Fibroblast of skin of abdomen (primary cell): ENCODE measurements at places on chromosomes 2 and 18.
A peak's percentile ranks its signal among the peaks of the same experiment; 100 is the strongest.

DNA sequence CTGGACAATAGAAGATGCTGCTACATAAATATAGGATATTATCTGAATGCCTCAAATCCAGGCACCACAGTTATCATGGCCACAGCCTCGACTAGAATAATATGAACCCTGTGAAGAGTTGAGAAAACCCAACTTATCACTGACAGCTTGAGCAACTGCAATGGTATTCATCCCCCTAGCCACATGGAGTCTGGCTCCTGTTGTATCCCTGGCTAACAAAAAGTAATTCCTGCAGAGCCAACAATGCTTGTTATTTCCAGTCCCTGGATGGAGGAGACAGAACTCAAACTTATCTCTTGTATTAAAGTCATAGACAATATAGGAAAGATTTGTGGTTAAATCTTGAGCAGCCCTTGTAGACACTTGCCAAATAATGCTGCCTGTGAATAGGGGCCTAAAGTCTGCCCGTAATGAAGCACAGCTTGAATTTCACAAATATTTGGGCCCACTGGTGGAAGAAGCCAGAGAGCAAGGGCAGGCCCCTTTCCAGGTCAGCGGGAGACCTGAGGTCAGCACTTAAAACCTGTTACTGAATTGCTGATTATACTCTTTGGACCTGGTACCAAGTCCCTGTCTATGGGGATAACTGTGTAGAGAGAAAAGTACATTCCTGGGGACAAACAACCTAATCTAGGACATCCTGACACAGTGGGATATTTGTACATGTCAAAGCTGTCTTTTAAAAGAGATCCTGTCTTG, 28.4 kb upstream of the SUCLG1 start:
- peak; percentile 59 for DNase-seq

GRCh38 chr2:105889046-105889445, 144.3 kb downstream of the NCK2 start:
- no peak for DNase-seq

GRCh38 chr2:134504586-134505336, 214.0 kb downstream of the TMEM163 start:
- DNase-seq = no peak

DNA sequence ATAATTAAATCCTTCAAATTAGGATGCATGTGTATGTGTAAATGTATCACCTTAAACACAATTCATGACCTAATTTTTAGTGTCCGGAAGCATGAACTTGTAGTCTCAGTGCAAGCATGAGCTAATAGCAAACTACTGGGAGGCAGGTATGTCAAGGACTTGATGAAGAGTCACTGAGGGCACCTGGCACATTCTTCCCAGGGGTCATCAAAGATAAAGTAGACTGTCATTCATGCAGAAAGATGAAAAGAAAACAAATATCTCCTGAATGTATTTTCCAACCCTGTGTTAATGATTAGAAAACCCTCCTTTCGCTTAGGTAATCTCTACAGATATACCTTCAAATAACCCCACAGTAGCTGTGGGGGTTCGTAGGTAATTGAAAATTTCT, 234.9 kb downstream of the SOCS6 start:
- no peak for DNase-seq

DNA sequence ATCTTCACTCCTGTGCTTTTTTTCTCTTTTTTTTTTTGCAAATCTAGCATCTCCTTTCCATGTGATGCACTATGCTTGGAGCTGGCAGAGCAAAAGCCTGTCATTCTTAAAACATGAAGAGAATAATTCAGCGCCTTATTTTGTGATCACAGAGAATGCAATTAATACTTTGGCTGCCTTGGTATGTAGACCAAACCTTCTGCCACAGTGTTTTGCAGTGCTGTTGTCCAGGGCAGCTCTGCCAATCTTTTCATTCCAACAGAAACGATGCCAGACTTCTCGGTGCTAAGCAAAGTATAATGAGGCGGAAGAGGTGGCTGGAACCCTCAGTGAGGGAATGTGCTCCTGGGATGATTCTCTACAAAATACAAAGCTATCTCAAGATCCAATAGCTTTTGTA, 25.6 kb downstream of the BCL2 start:
- DNase-seq = no peak

DNA sequence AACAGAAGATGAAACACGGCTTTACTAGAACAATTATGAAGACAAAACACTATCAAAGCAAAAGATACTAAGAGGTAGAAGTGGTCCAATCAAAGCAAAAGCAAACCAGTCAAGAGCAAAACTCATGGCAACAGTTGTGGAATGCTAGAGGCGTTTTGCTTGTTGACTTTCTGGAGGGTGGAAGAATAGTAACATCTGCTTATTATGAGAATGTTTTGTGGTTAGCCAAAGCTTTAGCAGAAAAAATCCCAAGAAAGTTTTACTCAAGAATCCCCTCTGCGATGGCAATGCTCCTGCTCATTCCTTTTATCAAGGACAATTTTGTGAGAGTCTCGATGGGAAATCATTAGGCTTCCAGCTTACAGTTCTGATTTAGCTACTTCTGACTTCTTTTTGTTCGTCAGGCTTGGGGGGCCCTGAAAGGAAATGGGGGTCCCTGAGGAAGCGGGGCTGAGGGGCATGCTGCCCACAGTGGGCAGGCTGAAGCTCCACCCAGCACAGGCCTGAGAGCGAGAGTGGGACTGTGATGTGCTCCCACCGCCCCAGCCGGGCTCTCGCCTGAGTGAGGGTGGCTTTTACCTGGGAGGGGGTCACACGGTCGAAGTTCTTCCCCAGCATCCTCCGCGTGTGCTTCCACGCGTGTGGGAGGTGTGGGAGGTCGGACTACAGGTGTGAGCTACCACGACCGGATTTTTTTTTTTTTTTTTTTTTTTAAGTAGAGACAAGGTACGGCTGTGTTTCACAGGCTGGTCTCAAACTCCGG, 49.0 kb upstream of the MC4R start:
- peak; percentile 30 for DNase-seq

DNA sequence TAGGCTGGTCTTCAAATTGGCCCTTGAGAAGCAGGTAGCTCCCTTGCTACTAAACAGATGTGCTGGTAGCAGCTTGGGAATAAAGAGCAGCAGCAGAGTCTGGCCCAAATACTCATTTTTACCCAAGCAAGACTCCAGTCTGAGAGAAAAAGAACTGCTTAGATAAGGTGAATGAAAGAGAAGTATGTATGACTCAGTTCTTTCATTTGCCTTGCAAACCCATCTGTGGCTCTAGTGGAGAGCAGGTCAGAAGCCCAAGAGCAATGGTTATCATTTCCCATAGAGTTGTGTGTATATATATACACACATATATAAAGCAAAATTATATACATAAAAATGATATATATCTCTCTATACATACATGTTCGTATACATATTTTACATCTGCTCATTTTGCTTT, 80.3 kb downstream of the CAMKMT start:
- no peak for DNase-seq

DNA sequence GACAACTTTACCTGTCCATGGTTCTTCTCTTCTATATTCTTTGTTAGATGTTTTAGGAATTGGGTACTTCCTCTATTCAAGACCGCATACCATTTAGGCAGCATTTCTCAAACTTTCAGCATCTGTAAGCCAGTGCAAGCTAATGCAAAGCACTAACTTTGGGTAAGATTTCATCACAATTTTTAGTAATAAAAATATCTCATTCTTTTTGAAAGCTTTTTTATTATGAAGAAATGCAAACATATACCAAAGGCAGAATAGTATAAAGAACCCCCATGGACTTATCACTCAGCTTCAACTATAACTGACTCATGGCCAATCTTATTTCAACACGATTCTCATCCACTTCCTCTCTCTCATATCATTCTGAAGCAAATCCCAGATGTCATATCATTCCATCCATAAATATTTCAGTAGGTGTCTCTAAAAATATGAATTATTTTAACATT, 32.9 kb downstream of the INO80C start:
- DNase-seq = no peak

- no peak for DNase-seq
Observed at GRCh38 chr2:237900891-237901831, 41.7 kb downstream of the RAMP1 start.

DNA sequence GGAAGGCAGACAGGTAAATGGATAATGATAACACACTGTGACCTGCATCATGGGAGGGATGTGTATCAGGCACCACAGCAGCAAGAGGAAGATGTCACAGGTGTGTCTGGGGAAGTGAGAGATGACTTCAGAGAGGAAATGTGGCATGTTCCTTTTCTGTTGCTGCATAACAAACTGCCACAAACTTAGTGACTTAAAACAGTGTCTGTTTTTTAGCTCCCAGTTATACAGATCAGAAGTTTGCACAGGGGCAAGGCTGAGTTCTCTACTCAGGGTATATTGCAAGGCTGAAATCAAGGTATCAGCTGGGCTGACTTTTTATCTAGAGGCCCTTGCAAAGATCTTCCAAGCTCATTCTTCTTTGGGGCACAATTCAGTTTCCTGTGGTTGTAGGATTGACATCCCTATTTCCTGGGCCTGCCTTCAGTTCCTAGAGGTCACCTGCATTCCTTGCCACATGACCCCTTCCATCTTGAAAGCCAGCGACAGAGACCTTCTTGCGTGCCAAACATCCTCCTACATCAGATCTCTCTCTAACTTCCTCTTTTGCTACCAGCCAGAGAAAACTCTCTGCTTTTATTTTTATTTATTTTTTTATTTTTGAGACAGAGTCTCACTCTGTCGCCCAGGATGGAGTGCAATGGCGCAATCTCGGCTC, 2.1 kb upstream of the MAP3K2 start:
- no peak for DNase-seq

DNA sequence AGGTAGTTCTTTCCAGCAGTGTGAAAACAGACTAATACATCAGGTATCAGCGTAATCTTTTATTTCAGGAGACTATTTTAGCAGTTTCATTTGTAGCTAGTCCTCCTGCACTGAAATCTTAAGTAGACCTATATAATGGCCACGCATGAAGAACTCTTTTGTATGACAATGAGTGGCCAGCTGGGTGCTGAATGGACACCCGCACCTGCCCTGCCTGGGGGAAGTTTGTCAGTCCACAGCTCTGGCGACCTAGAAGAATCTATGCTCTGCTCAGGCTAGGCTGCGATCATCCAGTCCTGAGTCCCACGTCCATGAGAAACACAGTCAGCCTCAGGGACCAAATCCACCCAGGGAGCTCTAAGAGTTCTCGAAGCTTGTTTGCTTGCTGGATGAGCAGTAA, 709.2 kb upstream of the ID2 start:
- no peak for DNase-seq
